ENCODE measurements at places on chromosomes 3 and 15.

GRCh38 chr3:72180405-72180804, 395.5 kb upstream of the PROK2 start:
- no peak for DNase-seq

DNA sequence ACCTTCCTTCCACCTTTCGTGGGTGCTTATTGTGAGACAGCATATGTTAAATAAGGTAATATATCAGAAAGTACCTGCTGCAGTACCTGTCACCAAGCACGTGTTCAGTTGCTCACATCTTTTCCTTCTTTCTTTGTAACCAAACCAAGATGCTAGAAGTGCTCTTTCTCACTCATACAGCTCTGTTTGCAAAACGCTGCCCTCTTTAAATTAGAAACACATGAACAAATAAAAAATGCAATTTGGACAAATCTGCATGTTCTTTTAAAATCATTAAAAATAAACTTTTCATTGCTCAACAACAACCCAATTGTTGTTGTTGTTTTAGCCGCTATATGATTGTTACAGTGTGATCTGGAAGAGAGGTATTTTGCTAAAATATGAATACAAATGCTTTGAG, 193.5 kb upstream of the ZBTB20 start:
- DNase-seq, result no peak

GRCh38 chr3:128317698-128318231, 148.9 kb downstream of the DNAJB8 start:
- DNase-seq, result no peak

- no peak for DNase-seq
Observed at GRCh38 chr3:72629191-72629631, 219.0 kb downstream of the SHQ1 start.

DNA sequence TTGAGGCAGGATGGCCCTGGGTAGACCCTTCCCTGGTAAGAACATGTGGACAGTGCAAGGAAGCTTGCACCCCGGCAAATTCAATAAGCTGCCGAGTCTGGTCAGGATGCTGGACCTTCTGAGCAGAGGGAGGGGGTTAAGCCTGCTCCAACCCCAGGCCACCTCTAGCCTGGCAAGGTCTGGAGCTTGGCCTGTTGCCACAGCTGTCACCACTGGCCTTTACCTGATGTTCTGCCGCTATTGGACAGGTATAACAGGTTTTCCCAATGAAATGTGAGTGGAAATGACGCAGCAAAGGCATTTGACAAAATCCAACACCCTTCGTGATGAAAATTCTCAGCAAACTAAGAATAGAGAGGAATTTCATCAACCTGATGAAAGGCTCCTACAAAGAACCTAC, 699 bp upstream of the MESP1 start:
- no peak for DNase-seq

DNA sequence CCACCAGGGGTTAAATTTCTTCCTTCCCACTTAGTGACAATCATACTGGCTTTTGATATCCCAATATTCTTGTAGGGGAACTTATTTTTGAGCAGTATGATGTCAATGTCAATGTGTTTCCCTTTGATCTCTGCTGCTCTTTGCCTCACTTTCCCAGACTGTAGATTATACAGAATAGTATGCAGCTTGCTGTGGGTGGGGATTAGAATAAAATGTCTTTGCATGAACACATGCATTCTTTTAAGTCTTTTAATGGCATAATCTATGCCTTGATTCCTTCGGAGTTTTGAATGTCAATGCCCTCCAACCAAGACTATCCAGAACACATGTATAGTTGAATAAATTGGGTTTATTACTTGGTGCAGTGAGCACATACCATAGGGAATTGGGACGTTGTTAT, 125.5 kb downstream of the IL20RB start:
- no peak for DNase-seq

GRCh38 chr3:102085431-102086176, 236.3 kb downstream of the NFKBIZ start:
- no peak for DNase-seq

GRCh38 chr15:78052001-78052401, 25.5 kb downstream of the TBC1D2B start:
- DNase-seq, result no peak

DNA sequence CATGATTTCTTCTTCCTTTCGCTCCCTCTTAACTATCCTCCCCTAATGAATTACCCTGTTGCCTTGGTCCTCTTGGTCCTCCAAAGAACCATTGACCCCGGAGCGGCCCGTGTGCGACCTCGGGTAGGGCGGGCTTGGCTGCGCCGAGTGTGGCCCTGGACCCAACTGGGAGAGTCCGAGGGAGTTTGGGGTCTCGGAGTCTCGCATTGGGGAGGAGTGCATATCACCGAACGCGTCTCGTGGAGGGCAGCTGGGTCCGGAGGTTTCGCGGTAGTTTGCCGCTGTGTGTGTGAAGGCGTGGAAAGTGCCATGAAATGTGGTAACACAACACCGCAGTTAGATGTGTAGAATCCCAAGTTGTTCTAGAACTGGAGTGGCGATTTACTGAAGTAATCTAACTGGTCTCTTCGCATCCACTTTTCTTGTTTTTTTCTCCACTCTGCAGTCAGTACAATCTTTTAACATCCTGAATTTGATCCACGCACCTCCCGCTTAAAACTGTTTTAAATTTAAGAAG, 363 bp downstream of the GTF2E1 start:
- DNase-seq, result no peak

DNA sequence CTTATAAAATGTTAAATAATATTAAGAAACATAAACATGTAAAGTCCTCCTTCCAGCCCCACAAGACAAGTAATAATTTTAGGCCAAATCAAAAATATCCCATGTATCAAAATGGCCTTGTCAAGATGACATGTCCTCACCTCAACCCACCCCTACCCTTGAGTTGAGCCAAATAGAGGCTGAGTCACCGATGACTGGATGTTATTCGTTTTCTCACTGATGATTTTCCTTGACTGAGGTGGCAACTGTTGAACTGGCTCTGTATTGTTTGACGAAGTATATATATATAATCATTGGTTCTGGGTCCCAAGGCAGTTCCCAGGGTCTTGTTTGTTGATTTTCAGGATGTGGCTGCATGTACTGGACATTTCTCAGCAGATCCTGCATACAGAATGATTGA, 75.3 kb downstream of the TMEM108 start:
- DNase-seq, result no peak

DNA sequence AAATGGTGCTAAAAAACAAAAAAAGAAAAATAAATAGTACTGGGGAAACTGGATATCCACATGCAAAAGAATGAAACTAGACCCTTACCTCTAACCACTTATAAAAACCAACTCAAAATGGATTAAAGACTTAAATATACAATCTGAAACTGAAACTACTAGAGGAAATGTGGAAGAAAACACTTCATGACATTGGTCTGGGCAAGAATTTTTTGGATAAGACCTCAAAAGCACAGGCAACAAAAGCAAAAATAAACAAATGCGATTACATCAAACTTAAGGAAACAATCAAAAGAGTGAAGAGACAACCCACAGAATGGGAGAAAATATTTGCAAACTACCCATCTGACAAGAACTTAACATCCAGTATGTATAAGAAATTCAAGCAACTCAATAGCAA, 6.4 kb downstream of the IFT57 start:
- DNase-seq, result no peak

DNA sequence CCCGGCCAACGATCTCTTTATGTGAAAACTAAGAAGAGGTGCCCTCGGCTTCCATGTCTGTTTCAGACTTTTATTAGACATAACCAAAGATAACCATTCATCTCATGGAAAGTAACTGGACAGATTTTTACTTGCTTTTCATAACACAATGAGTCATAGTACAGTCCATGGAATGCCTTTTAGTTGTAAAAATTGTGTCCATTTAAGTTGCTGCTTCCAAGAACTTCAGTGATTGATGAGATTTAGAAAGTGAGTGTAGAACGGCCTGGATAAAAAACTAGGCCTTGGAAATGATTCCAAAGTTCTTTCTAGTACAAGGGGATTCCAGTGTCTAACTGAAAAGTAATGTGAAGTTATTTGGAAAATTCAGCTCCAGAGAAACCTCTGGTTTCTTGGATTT, 10.8 kb downstream of the EIF2AK4 start:
- DNase-seq, result no peak

- no peak for DNase-seq
Observed at GRCh38 chr3:169657351-169658124, 6.0 kb downstream of the MECOM start.
